ENCODE measurements at places on chromosomes 12 and 14.

DNA sequence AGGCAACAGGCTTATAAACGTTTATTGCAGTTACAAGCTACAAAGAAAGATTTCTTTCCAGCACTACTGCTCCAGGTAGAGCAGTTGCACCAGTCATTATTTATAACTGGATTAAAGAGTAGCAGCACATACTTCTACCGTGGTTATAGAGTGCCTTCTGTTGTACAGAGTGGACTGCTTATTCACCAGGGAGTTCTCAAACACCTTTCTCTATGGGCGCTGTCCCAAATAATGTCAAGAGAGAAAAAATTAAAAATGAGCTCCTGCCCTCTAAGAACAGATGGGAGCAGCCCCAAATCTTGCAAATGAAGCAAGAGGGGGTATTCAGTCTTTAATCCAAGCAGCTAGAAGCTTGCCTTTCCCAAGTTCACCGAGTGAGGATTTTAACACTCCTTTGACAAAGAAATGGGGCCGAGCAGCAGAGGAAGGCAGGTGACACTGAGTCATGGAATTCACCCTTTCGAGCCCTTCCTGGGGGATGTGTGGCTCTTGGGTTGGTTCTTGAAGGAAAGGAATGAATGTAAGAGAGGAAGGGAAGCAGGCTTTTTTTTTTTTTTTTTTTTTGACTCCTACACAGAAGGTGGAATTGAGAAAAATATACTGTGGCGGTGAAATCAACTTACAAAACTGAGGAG lies 181.2 kb downstream of the PRKCH start:
- peaks cover 90% of the 10 kb centered on the region for H3K4me1 ChIP-seq
- H3K27ac ChIP-seq: peak overlapping the region; percentile 2
- H3K4me3 ChIP-seq: peak overlapping the region; percentile 22
- H3K36me3 ChIP-seq: peaks cover 14% of the 10 kb centered on the region

GRCh38 chr14:55580470-55581341 lies 699 bp downstream of the KTN1 start:
- H3K36me3 ChIP-seq: no peaks in the 10 kb centered on the region
- H3K4me3 ChIP-seq: peak overlapping the region; percentile 69
- H3K4me1 ChIP-seq: peaks cover 48% of the 10 kb centered on the region
- peak; percentile 44 for DNase-seq
- peak overlapping the region; percentile 70 for H3K27ac ChIP-seq

GRCh38 chr14:39673270-39673711 lies 241.1 kb upstream of the FBXO33 start:
- H3K4me1 ChIP-seq: peaks cover 12% of the 10 kb centered on the region
- H3K27me3 ChIP-seq: no peaks in the 10 kb centered on the region
- no peak overlapping the region for H3K27ac ChIP-seq
- no peaks in the 10 kb centered on the region for H3K36me3 ChIP-seq

DNA sequence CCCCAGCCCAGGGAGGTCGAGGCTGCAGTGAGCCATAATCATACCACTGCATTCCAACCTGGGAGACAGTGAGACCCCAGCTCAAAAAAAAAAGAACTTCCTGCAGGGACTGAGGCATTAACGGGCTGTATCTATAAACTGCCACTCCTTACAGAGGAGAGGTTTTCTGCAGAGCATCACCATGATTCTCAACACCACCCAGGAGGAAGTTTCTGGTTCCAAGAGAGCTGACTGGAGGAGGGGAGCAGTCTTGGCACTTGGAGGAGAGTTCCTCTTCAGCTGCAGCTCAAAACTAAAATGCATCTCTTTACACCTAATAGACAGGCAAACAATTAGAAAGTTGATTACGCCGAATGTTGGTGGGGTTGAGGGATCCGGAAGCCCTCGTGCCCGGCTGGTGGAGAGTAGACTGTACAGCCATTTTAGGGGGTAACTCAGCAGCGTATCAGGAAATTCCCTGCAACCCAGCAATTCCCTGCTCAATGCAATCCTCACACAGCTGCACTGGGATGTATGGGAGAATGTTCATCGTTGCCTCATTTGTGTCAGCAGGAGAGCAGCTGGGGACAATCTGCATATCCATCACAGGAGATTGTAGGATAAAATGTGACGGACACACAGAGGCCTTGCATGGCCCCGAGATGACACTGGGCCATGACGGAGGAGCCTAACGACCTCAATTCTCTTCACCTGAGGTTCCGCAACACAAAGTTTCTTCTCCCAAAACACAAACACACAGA lies 36.6 kb downstream of the ACTN1 start:
- no peak for DNase-seq
- peaks cover 63% of the 10 kb centered on the region for H3K4me1 ChIP-seq
- no peaks in the 10 kb centered on the region for H3K36me3 ChIP-seq
- no peaks in the 10 kb centered on the region for H3K27me3 ChIP-seq
- H3K27ac ChIP-seq: no peak overlapping the region
- no peak overlapping the region for H3K4me3 ChIP-seq

DNA sequence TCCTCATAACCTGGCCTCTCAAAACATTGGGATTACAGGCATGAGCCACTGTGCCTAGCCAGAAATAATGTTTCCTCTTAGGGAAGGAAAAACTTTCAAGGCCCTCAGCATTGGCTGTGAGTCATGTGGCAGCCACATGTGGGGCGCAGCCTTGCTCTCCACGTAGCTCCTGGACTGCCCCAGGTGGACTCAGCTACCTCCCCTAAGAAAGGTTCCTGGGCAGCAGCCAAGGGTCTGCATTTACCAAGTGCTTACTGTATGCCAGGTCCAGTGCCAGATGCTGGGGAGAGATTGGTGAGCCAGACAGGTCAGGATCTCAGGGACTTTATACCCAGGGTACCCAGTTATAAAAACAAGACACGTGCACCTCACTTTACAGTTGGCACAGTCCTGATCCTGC lies 3.7 kb upstream of the TRPV4 start:
- no peak overlapping the region for H3K27ac ChIP-seq
- DNase-seq: no peak
- H3K36me3 ChIP-seq: no peaks in the 10 kb centered on the region

DNA sequence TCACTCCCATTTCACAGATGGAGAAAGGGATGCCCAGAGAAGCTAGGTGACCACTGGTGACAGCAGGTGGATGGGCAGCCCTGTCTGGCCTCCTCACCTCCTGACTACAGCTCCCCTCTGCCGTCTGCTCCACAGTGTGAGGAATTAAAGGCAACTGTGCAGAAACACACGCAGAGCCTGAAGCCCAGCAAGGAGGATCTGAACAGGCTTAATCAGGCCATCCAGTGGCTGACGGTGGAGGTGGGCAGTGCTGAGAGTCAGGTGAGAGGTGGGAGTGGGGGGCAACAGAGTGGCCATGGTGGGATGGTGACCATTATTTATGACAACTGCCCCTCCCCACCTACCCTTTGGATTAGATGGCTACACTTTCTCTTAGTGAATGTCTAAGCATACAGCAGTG lies 1.2 kb downstream of the KRT86 start:
- no peak overlapping the region for H3K27ac ChIP-seq
- H3K4me1 ChIP-seq: peaks cover 6% of the 10 kb centered on the region
- H3K27me3 ChIP-seq: no peaks in the 10 kb centered on the region
- H3K36me3 ChIP-seq: no peaks in the 10 kb centered on the region

GRCh38 chr12:120013659-120014380 lies 24.8 kb downstream of the BICDL1 start:
- no peak for DNase-seq
- H3K27me3 ChIP-seq: no peaks in the 10 kb centered on the region
- H3K36me3 ChIP-seq: no peaks in the 10 kb centered on the region

DNA sequence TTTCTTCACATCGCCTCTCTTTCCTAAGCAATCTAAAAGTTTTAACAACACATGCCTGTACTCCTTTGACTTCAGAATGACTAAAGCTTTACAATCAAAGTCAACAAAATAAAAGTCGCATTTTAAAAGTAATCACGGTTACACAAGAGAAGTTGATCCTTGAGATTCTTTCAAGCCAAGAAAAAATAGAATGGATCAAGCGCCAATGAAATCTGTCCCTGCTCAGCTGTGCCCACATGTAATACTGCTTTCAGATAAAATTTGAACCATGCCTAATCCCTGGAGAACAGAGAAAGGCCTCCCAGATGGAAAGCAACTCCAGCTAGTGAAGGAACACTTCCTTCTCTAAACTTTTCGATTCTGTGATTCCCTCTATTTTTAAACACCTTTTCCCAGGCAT lies 113.1 kb downstream of the FBXL14 start:
- no peaks in the 10 kb centered on the region for H3K4me1 ChIP-seq
- no peaks in the 10 kb centered on the region for H3K36me3 ChIP-seq
- H3K27me3 ChIP-seq: no peaks in the 10 kb centered on the region
- DNase-seq: no peak
- no peak overlapping the region for H3K27ac ChIP-seq
- H3K4me3 ChIP-seq: no peak overlapping the region

- H3K27ac ChIP-seq: no peak overlapping the region
- DNase-seq: no peak
- H3K4me1 ChIP-seq: peaks cover 37% of the 10 kb centered on the region
- H3K36me3 ChIP-seq: no peaks in the 10 kb centered on the region
- no peaks in the 10 kb centered on the region for H3K27me3 ChIP-seq
Observed at GRCh38 chr12:92183575-92183974, 37.9 kb upstream of the BTG1 start.

DNA sequence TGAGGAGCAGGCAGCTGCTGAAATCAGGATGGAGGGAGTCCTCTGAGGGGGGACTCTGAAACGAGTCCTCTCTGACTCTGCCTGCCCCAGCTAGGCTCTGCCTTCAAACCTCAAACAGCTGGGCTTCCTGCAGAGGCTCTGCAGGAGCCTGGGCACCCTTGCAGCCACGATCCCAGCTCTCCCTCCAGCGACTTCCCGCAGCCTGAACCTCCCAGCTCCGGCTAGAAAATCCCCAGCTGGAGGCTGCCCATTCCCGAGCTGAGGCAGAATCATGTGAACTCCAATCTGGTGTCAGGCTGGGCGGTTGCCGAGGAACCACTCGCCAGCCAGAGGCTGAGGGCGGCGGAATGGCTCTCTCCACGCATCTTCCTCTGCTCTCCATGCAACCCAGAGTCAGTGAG lies at the start of gene GPR68:
Gene GPR68 (minus strand): TSS at position 204 of the 401 bp plus-strand sequence. CDS start 9,654 bp downstream, outside the sequence.
- no peaks in the 10 kb centered on the region for H3K27me3 ChIP-seq
- peak within 1 kb of the TSS; percentile 94 for H3K27ac ChIP-seq
- H3K4me3 ChIP-seq: peak within 1 kb of the TSS; percentile 82
- no peak for DNase-seq
- H3K36me3 ChIP-seq: no peaks in the 10 kb centered on the region

GRCh38 chr12:71240946-71241345 lies 83.1 kb upstream of the TSPAN8 start:
- H3K27ac ChIP-seq: no peak overlapping the region
- no peaks in the 10 kb centered on the region for H3K27me3 ChIP-seq
- no peak for DNase-seq
- H3K4me3 ChIP-seq: no peak overlapping the region
- H3K4me1 ChIP-seq: no peaks in the 10 kb centered on the region
- no peaks in the 10 kb centered on the region for H3K36me3 ChIP-seq

DNA sequence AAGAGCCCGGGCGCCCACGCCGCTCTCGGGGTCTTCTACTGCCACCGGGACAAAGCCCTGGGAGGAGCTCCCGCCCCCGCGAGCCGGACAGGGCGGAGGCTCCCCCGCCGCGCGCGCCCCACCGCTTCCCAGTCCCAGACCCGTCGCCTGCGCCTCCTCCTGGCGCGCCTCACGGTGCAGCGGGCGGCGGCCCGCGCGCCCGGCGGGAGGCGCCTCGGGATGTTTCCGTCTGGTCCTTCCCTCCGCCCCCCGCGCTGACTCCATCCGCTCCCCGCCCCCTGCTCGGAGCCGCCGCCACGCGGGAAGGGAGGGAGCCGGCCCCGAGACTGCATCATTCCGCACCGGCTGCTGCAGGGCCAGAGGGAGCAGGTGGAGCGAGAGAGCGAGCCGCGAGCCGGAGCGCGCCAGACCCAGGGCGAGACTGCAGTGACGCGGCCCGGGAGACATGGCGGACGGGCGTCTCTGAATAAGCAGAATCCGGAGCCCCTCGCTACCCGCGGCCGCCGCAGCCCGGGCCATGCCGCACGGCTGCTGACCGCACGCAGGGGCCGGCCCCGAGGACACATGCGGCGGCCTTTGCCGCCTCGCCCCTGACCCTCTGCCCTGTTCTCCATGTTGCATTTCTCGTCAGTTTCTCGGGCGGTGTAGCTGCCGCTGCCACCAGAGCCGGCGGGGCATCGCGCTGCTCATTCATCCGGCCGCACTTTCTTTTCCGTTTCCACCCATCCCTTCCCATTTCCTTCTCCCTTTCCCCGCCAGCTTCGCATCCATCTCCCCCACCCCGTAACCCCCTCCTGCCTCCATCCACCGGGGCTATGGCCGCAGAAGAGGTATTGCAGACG lies at the start of gene BICD1:
Gene BICD1 (plus strand): TSS at position 331 of the 842 bp plus-strand sequence. CDS start 485 bp downstream, at position 816.
- H3K4me3 ChIP-seq: peak within 1 kb of the TSS; percentile 85

DNA sequence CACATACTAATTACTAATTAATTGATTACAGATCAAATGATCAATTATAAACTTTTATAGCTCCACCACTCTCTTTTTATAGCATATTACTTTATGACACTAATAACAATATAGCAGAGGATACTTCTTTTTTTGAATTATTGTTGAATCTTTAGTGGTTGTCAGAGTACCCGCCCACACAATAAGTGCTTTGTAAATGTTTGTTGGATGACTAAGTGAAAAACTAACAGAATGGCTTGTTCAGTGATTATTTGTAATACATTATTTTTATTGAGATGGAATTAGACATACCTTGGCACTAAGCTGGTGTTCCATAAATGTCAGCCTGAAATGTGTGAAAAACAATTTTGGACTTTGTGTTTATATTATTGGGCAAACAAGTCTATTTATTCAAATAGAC lies 670.5 kb upstream of the ATXN7L3B start:
- no peak overlapping the region for H3K27ac ChIP-seq
- H3K4me1 ChIP-seq: no peaks in the 10 kb centered on the region
- DNase-seq: no peak
- H3K4me3 ChIP-seq: no peak overlapping the region
- no peaks in the 10 kb centered on the region for H3K27me3 ChIP-seq

DNA sequence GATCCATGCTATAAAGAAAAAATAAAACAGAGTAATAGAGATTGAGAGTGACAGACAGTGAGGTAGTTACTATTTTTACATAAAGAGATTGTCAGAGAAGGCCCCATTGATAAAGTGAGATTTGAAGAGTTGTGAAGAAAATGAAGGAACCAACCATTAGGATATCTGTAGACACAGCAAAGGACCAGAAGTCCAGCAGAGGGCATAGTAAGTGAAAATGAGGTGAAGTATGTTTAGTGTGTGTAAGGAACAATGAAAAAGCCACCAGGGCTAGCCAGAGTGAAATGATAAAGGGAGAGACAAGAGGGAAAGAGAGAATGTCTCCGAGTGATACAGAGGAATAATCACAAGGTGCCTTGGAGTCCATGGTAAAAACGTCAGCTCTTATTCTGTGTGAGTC lies 411.0 kb downstream of the NELL2 start:
- H3K27me3 ChIP-seq: no peaks in the 10 kb centered on the region
- DNase-seq: no peak
- H3K36me3 ChIP-seq: no peaks in the 10 kb centered on the region
- no peak overlapping the region for H3K27ac ChIP-seq
- H3K4me1 ChIP-seq: no peaks in the 10 kb centered on the region
